ENCODE measurements at places on chromosomes 3 and 15. TPM values are rescaled to one million over a fixed set of nuclear protein-coding genes. Genes with fewer than 3 reads are reported as not detected.

DNA sequence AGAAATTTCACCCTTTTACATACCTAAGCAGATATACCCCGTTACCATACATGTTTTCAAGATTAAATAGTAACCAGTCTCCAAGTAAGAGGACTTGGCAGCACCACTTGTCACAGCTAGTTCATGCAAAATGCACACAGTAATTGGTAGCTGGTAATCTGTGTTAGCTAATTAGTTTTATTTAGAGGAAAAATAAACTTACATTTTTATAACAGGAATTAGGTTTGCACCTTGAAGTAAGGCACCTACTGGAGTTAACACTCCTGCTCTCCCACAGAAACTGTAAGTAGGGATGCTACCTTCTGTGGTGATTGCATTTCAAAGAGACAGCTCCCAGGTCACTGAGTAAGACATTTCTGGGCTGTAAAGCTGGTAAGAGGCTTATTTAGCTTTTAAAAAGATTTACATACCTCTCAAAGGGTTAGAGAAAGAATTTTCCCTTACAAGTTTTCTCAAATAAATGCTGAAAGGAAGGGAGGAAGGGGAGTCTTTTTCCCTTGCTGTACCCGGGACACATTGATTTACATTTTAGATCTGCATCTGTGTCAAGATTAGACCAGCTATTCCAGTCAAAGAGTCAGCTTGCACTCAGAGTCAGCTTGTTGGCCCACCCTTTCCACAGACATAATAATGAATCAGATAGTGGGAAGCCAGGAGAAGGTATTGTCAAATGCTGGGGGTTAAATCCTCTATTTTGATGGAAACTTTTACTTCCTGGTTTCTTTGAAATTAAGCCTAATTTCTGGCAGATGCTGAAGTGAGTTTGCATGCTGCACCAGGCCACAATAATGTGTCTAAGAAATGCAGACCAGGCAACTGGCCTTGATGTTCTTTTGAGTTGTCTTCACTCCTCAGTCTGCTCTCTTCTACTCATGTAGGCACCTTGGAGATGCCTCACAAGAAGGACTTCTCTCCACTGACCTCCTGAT is 77.6 kb upstream of the CHD2 start:
- DNase-seq: no peak

- no peak for DNase-seq
Measured at GRCh38 chr3:106144030-106144429, 275.2 kb upstream of the CBLB start.

DNA sequence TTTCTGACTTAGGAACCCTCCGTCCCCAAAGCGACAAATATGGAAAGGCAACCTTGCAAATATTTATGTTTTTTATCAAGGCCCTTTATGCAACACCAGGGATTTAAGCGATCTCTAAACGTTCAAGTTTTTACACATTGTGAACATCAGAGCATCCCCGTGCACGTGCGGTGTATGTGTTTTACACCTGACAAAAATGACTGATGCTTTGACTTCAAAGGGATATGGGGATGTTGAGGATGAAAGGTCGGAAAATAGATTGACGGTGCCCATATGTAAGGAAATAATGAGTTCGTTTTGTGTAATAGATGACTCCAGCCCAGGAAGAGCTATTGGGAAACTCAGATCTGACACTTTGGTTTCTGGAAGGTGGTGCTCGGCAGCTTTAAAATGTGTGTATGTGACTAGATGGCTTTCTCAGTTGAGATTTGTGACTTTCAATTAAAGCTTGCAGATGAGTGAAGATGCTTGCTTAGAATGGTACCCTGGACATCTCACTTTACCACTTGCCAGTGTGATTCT is 866 bp downstream of the SLC49A4 start:
- no peak for DNase-seq

GRCh38 chr3:176632925-176633324 is 564.4 kb downstream of the TBL1XR1 start:
- DNase-seq: no peak

- no peak for DNase-seq
Measured at GRCh38 chr15:28978011-28978378, 92.2 kb downstream of the APBA2 start.

- DNase-seq: no peak
Measured at GRCh38 chr3:126880901-126881300, 102.0 kb upstream of the PLXNA1 start.

DNA sequence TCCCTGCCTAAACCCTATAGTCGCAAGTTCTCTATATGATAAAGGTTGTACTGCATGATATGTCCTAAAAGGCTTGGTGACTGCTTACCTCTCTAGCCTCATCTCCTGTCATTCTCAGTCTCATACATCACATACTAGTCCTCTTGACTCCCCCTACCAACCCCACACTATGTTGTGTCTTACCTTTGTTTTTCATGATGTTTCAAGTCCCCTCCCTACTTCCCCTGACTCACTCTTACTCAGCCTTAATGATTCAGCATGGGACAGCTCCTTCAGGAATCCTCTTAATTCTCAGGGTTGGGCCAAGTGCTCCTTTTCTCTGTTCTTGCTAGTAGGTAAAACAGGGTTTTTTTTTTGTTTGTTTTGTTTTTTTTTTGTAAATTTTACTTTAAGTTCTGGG is 49.6 kb downstream of the SLMAP start:
- peak; percentile 63 for DNase-seq

- no peak for DNase-seq
Measured at GRCh38 chr3:40745381-40746106, 220.8 kb downstream of the ZNF621 start.

GRCh38 chr15:79171320-79172031 is 80.9 kb upstream of the RASGRF1 start:
- DNase-seq: peak; percentile 20

DNA sequence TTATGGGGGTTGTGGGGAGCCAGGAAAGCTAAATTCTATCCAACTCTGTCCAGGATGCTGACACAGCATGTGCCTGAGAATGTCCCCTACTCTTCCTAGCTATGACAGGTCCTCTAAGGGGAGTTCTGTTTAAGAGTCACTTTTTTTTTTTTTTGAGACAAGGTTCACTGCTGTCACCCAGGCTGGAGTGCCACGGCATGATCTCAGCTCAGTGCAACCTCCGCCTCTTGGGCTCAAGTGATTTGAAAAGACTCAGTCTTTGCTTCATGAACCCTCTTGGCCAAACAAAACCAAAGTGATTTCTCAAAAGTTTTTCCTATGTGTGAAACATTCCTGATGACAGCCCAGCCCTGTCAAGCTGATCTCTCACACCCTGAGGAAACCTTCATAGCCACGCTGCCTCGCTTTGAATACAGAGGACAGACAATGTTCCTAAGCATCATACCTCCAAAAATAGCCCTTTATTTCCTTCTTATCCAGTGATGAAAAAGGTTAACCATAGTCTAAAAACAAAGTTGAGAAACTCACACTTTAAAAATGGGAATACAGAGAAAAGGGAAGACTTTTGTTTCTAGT is 105.5 kb upstream of the PROK2 start:
- DNase-seq: no peak

DNA sequence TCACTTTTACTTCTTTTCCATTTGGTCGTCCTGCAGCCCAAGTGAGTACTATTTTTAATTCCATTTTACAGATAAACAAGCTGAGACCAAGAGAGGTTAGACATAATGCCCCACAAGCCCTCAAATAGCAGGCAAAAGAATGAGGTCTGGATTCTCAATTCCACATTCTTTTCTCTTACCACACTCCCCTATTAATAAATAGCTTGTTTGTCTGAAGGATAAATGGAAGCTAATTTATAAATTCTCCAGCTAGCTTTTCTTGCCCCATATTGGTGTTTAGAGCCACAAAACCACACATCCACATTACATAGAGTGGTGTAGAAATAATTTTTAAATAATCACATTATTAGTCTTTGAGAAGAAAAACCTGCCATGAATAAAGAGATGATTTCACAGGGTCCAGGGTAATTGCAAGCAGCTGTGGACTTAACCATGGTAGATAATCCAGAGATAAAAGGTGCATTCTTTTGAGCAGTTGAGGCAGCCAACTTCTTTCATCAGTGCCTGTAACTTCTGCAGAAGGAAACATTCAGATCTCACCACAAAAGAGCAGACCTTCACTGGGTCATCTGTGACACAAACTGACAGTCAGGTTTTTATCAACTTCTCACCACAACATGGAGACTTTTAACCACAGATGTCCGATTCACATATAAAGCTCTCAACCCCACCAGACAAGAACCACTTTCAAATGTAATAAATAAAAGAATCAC is 313.4 kb upstream of the STT3B start:
- DNase-seq: no peak

- peak; percentile 69 for DNase-seq
Measured at GRCh38 chr15:47196048-47196447, 521.3 kb upstream of the SEMA6D start.

GRCh38 chr15:40051616-40052415 is 12.8 kb upstream of the SRP14 start:
- peak; percentile 28 for DNase-seq

- peak; percentile 64 for DNase-seq
Measured at GRCh38 chr3:9715764-9716437, 12.3 kb downstream of the CPNE9 start.

DNA sequence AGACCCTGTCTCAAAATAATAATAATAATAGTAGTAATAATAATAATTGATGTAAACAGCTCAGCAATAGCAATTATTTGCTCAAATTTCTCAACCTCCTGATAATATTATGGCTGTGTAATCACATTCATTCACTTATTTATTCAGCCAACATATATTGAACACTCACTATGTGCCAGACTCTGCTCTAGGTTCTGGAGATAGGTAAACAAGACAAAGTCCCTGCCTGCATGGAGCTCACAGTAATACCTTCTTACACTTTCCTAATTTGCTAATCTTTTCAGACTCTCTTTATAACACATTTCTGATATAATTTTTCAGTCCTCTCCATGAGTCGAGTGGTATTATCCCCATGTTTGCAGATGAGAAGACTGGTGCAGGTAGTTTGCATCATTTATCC is 137.6 kb downstream of the KLHL25 start:
- no peak for DNase-seq

DNA sequence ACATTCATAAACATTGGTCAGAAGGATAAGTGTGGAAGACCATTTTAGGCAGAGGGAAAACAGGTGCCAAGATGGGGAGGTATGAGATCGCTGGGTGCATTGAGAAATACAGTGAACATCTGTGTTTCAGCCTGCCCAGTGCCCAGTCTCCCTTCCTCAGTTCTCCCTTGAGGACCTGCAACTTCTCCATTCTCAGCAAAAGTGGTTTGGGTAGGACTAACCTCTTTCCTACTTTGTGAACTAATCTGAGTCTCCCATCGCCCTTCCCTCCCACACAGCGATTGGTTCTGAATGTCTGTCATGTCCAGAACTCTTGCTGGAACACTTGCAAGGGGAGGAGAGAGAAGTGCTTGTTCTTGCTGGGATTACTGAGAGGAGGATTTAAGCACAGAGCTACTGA is 10.9 kb upstream of the CCNL1 start:
- no peak for DNase-seq

DNA sequence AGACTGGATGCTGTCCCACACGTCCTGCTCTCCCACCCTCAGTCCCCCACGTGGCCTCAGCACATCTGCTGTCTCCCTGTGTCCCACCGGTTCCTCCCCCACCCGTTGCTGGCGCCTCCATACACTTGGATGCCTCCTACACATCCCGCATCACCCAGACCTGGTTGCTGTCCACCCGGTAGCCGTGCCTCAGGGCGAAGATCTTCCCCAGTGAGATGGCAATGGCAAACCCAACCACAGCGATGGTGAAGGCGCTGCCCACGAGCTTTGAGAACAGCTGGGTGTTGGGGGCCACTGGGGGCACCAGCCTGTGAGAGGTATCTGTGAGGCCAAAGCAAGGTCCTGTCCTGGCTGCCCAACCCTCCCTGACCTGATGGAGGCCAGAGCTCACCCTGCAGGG is 4.4 kb downstream of the SLC26A6 start:
- no peak for DNase-seq

- DNase-seq: no peak
Measured at GRCh38 chr3:50373146-50374051, 14.1 kb upstream of the TMEM115 start.

- no peak for DNase-seq
Measured at GRCh38 chr3:184647405-184647936, 64.4 kb downstream of the MAGEF1 start.

DNA sequence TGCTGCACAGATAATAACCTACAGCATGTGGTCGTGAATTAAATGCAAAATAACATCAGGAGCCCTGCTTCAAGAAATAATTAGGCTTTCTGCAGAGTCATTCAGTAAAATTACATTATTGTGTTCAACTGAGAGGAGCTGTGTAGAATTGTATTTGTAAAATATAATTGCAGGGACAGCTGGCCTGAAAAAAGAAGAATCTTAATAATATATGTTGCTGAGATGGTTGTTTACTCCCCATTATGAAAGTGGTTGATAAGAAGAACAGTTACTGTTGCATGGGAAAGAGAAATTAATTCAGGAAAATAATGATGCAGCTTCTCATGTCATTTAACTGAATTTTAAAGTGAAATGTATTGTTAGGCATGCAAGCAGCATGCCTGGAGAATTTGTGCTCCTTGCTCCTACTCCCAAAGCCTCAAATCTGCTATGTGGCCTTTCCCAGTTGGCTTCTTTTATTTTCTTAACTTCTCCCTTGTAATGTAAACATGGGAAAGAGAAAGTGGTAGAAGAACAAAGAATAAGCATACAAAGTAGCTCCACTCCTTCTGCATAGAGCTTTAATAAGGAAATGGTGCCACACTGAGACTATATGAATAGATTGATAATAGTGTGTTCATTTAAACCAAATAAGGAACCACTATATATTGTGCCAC is 100.1 kb downstream of the VGLL3 start:
- DNase-seq: peak; percentile 1

DNA sequence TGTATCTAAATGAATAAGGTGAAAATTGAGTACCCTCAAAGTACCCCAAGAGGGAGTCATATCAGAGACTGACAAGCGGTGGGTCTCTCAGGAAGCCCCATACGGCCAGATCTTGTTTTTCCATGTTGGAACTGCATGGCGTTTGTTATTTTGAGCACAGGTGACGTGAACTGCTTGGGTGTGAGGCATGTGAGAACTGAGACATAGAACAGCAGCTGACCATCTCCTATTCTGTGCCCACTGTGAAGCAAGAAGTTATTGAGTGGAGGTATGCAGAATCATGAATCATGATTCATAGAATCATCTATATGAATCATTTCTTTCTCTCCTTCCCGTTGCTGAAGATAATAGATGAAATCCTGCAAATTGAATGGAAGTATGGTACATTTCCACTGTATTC is 4.6 kb downstream of the VPS8 start:
- no peak for DNase-seq

GRCh38 chr15:98683831-98684230 is 35.5 kb downstream of the IGF1R start:
- no peak for DNase-seq

Gene BDH1
- 7.9 TPM for total RNA-seq

Gene SAMMSON
- not detected for total RNA-seq

Gene LYZL4
- total RNA-seq: not detected

Gene HACD2
- total RNA-seq: 38.9 TPM

Gene CAND2
- 1.5 TPM for total RNA-seq

Gene C3orf70
- total RNA-seq: 0.08 TPM

Gene EXD1
- total RNA-seq: not detected
